NK-92 treated with Interleukin-12 subunit alpha and Interleukin-12 subunit beta, amount 100 ng/mL, for 24 hours (cell line): ENCODE measurements at places on chromosomes 11 and 22.

DNA sequence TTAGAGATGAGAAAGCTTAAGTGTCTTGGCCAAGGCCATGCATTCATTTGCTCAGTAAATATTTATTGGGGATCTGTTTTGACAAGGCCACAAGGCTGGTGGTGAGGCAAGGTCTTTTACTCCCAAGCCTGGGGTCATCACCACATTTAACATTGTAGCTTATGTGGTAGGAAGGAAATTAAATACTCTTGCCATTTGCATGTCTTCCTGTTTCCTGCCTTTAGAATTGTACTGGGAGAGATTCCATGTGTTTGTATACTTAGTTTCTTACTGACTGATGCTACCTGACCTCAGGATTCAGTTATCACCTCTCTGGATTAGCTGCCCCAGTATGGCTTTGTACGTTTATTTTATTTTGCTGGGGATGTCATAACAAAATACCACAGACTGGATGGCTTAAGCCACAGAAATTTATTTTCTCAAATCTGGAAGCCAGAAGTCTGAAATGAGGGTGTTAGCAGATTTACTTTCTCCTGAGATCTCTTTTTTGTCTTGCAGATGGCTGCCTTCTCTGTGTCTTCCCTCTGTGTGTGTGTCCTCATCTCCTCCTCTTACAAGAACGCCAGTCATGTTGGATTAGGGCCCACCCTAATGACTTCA lies 44.8 kb downstream of the SPECC1L start:
- DNase-seq = no peak

- DNase-seq = no peak
These were observed at the start of gene PGR for GRCh38 chr11:101129203-101129943. PGR (minus strand) TSS chr11:101129813; CDS start chr11:101129070, 743 bp downstream.

DNA sequence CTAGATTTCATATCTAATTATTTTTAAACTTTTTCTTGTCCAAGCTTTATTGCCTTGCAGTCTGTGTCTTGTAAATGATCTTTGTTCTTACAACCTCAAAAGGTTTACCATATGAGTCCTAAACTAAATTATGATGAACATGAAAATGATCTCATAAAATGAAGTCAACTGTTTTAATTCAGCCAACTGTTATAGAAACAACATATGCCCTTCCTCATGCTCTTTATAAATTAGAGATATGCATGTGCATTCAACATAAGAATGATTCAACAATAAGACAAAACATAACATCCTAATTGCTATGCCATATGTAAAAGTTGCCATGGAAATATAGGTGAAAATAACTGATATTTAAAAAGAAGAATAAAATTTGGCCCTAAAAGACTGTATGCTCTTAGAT lies 774.4 kb downstream of the LUZP2 start:
- DNase-seq = no peak

- DNase-seq = no peak
These were observed 125.3 kb downstream of the VPREB1 start for GRCh38 chr22:22369964-22370270.

- no peak for DNase-seq
These were observed 240.8 kb downstream of the NELL1 start for GRCh38 chr11:20909995-20910726.

DNA sequence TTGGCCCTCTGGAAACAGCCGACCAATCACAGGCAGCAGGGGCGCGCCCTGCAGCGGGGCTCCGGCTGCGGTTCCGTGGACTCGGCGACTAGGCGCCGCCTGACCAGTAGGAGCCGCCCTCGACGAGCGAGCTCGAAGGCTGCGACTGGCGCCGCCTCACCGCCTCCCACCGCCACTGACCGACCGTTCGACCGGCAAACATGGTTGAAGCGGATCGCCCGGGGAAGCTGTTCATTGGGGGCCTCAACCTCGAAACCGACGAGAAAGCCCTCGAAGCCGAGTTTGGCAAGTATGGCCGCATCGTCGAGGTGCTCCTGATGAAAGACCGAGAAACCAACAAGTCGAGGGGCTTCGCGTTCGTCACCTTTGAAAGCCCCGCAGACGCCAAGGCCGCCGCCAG lies at the start of gene RBMXL2:
Gene RBMXL2 (plus strand): TSS at position 78 of the 400 bp plus-strand sequence. CDS start 123 bp downstream, at position 201.
- no peak for DNase-seq

GRCh38 chr11:68840661-68841653 lies 759 bp downstream of the CPT1A start:
- DNase-seq = no peak

DNA sequence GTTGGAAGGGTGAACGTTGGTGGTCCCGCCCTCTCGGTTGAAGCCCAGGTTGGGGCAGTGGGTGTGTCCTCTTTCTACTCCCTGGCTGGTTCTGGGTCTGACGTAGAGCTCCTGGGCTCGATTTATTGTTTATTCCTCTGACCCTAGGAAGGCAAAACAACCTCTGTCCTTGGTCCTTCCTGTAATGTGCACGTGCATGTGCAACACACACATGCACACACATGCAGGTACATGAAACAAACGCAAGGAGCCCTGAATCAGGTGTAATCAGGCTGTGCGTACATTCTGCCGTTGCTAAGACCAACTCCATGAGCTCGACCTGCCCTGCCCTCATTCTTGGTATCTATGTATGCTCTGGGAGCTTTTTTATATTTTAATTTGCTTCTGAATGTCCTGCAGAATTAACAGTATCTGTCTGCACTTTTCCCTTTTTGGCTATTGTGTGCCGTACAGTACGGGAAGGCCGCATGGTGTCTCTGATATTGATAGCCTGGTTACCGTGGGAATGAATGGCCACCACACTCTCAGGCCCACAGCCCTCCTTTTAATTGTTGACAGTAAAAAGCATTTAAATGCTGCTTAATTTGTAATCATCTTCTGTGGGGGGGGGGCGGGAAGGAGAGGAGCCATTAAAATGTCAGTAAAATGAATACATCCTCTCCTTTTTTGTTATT lies 66.0 kb upstream of the NNMT start:
- no peak for DNase-seq

- DNase-seq = no peak
These were observed 105.8 kb downstream of the GAB2 start for GRCh38 chr11:78311702-78312371.

DNA sequence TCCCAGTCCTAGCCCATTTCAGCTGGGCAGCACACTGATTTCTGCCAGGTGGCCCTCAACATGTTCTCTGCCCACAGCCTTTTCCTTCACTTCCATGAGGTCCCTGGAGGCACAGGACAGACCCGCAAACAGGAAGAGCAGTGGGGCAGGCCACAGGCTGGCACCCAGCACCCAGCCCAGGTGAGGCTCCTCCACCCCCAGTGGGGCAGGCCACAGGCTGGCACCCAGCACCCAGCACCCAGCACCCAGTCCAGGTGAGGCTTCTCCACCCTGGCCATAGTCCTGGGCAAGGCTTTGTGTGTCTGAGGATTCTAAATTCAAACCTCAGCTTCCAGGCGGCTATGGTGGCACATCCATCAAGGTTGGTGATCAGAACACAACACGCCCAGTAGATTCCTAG lies 1413.0 kb downstream of the BRD1 start:
- no peak for DNase-seq

- peak; percentile 60 for DNase-seq
These were observed 22.4 kb downstream of the XRRA1 start for GRCh38 chr11:74926304-74927030.

DNA sequence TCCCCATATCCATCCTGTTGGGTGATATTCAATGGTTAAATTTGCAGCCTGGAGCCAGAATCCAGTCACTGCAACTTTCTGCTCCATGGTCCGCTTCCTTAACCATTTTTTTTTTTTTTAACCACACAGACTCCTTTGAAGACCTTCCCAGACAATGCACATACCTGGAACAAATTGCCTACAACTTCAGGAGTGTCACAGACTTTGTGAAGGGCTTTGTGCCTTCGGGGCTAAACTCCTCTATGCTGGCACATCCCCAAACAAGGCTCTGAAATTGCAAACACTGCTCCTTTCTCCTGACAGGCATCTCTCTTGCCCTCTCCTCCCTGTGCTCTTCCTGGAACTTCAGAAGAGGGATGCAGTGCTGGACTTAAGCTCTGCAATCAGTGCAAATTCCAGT lies 40.6 kb downstream of the TENM4 start:
- DNase-seq = no peak

GRCh38 chr11:64778223-64778472 lies 194 bp downstream of the SF1 start:
- no peak for DNase-seq

- DNase-seq = no peak
These were observed 93.4 kb downstream of the CEP164 start for GRCh38 chr11:117421041-117421440.

- DNase-seq = no peak
These were observed 30.1 kb upstream of the CBX7 start for GRCh38 chr22:39182478-39183030.

DNA sequence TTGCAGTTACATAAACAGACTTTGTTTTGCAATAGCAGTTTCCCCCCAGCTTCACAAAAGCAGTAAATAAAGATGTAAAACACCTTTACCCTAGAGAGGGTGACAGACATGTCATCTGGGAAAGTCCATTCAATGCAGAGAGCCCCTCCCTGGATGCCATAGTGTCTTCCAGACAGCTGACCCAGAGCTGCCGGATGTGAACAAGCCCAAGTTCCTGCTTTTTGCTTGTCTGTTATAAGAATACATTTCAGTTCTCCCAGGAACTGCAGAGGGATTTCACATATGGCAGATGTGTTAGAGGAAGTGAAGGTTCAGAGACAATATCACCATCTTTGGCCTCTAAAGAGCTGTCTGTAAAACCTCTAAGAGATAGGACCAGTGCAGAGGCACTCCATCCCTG lies 48.9 kb downstream of the RELT start:
- DNase-seq = no peak

DNA sequence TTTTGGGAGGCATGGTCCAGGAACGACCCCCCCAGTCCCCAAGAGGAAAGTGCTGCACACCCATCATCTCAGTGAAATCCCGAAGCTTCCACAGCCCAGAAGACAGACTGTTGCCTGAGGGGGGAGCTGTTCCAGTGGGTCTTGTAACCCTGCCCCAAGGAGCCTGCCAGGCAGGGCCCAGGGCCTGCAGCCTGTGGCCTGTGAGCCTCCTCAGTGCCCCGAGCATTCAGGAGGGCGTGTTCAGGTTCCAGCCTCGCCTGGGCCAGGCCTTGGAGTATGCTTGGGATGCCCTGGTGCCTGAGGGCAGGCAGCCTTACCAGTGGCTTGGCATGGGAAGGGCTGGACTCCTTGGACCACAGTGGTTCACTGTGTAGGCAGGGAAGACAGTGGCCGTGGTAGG lies 18.0 kb upstream of the CABP2 start:
- DNase-seq = no peak

DNA sequence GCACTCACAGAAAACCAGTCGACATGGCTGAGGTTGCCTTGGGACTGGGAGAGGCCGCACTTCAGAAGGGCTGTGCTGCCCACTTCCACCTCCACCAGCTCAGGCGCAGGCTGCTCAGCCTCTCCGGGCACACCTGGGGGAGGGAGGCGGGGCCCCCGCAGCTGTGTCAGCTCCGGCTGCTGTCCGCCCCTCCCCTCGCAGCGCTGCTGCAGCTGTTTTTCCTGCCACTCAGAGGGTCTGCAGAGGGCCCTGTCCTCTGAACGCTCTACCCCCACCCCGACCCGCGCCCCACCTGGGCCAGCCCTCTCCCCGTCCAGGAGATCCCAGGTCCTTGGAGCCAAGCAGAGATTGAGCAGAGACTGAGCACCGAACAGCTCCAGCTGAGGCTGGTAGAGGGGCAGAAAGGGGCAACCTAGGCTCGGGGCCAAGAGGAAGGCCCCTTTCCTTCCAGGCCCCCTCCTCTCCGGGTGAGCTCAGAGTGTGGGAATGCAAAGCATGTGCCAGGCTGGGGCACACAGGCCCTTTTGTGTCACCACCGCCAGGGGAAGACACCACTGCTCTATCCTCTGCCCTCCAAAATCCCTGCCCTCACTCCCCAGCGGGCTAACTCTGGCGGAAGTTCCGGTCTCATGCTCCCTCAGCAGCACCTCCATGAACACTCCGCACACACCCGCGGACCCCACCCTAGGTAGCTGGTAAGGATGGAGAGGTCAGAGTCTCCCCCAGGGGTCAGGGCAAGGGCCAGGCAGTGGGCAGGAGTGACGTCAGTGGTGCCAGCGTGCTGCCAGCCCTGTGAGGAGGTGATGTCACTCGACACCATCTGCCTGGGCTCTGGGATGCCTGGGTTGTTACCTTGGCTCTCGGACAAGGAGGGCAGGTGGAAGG lies 1.6 kb downstream of the MCAM start:
- DNase-seq = no peak

- no peak for DNase-seq
These were observed 4.5 kb downstream of the APIP start for GRCh38 chr11:34911676-34912075.

DNA sequence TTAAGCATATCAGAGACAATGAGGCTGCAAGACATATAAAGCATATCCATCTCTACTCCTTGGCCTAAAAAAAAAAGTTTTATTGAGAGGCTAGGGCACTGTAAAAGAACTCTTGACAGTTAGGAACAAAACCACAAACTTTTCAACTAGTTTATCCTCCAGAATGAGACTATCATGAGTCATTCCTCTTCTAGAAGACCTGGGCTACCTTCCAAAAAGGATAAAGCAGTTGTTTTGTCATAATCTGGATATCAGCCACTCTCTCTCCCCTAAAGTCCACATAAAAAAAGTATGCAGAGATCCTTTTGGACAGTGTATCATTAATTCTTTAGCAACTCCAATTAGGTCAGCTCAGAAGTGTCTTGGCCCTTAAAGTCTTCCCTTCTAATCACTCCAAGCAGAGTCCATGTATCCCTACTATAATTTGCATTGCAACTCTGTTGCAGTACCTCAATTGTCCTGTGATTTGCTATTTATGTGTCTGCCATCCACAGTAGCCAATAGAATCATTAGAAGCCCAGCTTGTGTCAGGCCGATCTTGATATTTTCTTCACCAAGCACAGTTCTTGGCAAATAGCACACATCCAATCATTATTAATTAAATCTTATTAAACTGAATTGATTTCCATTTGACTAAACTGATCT lies 10.4 kb downstream of the OR51T1 start:
- DNase-seq = no peak

DNA sequence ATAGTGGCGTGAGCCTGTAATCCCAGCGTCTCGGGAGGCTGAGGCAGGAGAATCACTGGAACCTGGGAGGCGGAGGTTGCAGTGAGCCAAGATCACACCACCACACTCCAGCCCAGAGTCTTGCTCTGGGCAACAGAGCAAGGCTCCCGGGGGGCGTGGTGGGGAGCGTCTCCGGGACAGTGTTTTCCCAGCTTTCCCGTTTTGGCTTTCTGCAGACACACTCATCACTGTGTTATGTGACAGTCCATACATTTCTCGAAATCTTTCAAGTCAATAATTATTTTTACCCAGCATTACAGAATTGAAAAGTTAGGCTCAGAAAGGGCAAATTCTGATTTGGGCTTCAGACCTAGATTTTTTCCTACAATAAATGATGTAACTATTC lies 31.7 kb downstream of the NEAT1 start:
- DNase-seq = no peak

GRCh38 chr11:2534134-2534956 lies 89.5 kb downstream of the KCNQ1 start:
- no peak for DNase-seq
